ENCODE measurements at places on chromosomes 11 and 22.

GRCh38 chr22:38021206-38021605 is 36.0 kb upstream of the PICK1 start:
- no peak for DNase-seq

DNA sequence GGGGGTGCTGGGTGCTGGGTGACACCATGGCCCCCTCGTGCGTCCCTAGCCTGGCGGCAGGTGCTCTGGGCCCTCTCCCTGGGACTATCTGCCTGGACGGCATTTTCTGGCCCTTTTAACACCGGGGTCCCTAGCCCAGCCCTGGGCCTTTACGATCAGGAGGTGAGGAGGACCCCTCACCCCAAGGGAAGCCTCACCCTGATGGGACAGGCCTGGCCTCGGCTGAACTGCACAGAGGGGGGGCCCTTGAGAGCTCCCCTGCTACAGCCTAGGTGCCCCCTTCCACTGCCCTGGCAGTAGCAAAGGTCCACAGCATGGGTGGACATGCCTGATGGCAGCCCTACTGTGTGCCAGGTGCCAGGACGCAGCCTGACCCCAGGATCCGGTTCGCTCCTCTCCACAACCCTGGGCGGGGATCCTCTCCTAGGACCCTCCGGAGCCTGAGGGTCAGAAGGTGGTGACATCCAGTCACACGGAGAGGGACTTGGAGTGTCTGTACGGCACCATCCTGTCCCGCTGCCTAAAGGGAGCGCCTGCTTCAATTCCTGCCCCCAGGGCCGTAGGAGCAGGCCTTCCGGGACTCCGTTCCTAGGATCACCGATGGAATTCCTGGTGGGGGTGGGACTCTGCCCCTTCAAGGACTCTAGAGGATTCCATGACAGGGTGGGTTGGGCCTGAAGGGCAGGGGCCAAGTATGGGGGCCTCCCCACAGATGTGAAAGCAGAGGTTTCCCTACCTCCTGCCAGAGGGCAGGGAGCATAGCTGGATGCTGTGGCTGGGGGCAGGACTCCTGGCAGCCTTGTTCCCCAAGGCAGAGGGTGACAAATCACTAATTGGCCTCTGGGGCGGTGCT is 33.0 kb upstream of the TH start:
- peak; percentile 3 for DNase-seq

- no peak for DNase-seq
Observed at GRCh38 chr22:38213319-38213989, 11.7 kb downstream of the MAFF start.

- DNase-seq, result no peak
Observed at GRCh38 chr22:48431014-48431413, 1396.7 kb downstream of the BRD1 start.

DNA sequence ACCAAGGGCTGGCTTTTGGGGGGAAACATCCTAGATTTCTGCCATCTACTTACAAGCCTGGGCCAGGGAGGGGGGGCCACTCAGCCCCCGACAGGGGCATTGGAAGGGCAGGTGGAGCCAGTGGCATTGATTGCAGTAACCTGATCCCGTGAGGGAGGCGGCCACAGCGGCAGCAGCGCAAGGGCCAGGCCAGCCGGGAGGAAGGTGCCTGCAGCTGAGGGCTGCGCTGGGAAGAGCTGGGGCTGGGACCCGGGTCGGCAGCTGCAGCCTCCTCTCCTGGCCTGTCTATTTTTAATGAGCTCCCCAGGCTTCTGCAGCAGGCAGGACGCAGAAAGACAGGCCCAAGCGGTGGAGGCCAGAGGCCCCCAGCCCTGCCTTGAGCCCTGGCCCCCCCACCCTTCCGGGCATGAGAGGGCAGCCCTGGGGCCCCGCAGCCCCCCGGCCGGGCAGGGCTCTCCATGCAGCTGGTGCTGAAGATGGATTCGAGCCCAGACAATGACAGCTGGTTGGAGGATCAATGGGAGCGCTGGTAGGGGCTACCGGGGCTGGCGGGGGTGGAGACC is 10.6 kb downstream of the FREY1 start:
- no peak for DNase-seq

GRCh38 chr22:41240377-41241132 is at the start of gene CHADL:
TSS of gene CHADL (minus strand) at chr22:41240931. CDS start at chr22:41240881, 50 bp downstream.
- no peak for DNase-seq

DNA sequence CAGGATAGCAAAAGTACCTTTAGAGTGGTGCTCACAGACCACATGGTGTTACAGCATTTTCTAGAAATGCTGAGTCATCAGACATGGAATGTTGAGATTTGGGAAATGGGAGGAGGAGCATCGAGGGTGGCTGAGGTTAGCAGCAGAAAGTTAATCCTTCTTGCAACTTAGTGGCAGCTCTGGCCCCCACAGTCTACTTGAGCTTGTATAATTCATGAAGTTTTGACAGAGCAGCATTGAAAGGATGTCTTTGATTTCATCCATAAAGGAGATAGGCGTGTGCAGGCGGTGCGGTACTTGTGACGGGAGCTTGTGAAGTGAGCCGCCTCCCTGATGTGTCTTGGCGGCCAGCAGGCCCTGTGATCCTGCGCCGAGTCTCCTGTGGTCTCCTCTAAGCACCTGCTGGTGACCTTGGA is 330.5 kb downstream of the TBC1D22A start:
- DNase-seq, result no peak

DNA sequence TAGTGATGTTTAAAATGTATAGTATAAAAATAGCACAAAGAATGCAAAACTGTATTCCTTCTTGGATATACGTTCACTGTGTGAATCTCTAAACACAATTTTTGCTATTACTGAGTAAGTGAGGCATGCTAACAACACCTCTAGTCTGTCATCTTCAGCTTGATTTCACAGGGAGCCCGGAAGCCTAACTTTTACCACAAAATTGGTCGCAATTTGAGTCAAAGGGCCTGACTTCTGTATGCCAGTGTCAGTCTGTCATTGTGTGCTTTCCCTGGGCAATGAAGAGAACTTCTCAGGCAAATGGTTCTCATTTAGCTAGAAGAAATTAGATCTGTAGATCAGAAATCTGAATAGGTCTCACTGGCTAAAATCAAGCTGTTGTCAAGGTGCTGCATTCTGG is 1059.5 kb downstream of the FAM181B start:
- DNase-seq, result no peak

DNA sequence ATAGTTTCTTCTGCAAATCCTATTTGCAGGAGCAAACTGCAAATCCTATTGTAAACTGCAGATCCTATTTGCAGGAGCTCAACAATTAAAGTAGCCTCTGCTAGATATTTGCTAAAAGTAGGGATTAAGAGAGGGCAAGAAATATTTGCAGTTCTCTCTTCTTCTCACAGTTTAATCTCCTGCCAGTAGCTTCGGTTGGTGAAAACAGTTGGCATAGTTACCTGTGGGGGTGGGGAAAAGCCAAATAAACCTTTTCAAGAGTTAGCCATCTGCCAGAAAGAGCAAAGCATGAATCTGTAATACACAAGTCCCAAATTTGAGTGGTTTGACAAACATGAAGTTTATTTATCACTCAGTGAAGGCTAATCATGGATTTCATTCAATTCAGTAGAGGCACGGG is 942.5 kb downstream of the JRKL start:
- DNase-seq, result no peak

DNA sequence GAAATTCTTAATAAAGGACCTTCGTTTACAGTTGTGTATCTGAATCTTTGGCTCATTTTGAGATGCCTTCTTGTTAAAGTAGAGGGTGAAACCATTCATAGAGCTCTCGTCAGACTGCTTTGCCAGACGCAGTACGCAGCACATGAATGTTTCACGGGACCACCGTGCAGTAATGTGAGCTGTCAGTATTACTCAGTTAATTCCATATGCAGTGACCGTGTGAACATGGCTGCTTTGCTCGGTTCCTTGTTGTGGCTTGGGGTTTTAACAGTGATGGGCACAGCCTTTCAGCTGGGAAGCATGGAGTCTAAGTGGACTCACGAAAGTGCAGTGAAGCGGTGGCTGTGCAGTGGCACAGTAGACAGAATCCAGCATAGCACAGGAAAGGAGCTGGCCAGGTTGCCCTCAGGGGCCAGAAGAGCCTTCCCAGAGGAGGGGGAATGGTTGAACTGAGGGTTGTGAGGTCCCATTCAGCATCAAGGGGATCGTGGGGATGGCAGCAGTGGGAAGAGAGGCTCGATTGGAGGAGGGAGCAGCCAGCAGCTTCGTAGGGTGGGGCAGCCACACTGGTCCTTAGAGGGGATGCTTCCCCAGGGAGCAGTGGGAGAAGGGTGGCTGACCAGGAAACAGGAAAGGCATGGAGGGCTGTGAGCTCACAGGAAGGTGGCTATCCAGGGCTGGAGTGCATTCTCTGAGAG is 31.4 kb downstream of the PPFIA1 start:
- DNase-seq, result no peak

- no peak for DNase-seq
Observed at GRCh38 chr11:36586543-36586942, 7.8 kb upstream of the IFTAP start.

DNA sequence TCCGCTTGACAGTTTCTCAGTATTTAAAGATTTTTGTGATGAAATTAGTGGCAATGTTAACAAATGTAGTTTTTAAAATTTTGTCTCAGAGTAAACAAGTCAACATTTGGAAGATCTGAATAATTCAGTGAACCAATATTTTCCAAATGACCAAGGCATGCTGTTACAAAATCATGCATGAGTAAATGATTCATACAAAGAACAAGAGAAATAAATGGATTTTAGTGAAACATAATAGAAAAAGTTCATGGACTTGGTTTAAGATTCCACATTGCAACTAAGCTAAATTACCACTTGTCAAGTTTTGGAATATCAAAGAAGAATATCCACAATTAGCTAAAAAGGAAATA is 125.7 kb upstream of the SNX19 start:
- DNase-seq, result no peak

DNA sequence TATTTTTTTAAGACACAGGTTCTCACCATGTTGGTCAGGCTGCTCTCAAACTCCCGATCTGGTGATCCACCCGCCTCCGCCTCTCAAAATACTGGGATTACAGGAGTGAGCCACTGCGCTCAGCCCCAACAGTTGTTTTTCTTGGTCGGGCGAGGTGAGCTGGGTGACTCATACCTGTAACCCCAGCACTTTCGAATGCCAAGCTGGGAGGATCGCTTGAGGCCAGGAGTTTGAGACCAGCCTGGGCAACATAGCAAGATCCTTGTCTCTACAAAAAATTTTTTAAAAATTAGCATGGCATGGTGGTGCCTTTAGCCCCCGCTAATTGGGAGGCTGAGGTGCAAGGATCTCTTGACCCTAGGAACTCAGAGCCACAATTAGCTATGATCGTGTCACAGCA is 7.0 kb upstream of the NF2 start:
- DNase-seq, result no peak

- DNase-seq, result no peak
Observed at GRCh38 chr11:113159988-113160807, 154.2 kb upstream of the TTC12 start.

GRCh38 chr22:45565973-45566372 is 63.3 kb downstream of the FBLN1 start:
- no peak for DNase-seq

GRCh38 chr11:15816260-15816871 is 540.0 kb downstream of the SOX6 start:
- no peak for DNase-seq

DNA sequence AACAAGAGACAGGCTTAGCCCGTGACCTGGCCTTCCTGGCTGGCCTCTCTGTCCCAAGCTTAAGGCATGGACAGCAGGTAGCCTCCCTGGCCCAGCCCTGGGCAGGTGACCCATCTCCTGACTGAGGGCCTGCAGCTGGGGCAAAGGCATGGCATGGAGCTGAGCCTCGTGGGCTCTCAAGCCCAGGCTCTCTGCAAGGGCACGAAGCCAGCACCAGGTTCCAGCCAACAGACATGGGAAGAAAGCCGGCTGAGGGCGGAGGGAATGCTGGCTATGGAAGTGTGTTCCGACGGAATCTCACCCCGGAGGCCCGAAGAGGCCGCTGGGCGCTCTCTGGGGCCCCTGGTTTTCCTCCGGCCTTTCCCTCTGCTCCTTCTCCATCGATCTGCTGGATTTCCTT is 12.9 kb downstream of the DNAL4 start:
- DNase-seq, result no peak

DNA sequence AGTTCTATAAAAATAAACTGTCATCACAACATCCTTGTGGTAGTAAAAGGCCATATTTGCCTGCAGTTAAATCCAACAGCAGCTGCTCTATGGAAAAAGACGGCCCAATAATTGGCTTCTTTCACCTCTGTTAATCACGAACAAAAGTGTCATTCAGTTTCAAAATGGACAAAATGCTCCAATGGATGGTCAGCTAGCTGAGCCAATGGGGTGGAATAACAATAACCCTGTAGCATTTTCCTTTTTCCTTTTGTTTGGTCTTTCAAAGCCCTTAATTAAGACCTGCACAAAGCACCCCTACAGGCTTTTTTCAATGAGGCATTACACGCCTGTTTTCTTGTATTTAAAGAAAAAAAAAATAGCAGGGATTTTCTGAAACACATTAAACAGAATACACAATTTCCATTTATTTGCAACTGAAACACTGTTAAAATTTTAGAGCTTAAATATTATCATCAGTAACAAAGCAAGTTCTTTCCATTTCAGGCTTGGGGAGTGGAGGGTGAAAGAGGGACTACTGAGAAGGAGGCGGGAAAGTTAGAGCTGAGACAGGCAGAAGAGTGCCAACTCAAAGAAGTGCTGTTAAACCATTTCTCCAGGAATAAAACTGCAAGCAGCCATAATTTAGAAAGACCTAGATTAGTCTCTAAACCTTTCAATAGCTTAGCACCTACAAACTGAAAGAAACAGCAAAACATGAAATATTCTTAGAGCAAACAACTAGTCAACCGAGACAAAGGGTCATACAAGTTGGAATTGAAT is 28.7 kb downstream of the LGR4 start:
- no peak for DNase-seq

DNA sequence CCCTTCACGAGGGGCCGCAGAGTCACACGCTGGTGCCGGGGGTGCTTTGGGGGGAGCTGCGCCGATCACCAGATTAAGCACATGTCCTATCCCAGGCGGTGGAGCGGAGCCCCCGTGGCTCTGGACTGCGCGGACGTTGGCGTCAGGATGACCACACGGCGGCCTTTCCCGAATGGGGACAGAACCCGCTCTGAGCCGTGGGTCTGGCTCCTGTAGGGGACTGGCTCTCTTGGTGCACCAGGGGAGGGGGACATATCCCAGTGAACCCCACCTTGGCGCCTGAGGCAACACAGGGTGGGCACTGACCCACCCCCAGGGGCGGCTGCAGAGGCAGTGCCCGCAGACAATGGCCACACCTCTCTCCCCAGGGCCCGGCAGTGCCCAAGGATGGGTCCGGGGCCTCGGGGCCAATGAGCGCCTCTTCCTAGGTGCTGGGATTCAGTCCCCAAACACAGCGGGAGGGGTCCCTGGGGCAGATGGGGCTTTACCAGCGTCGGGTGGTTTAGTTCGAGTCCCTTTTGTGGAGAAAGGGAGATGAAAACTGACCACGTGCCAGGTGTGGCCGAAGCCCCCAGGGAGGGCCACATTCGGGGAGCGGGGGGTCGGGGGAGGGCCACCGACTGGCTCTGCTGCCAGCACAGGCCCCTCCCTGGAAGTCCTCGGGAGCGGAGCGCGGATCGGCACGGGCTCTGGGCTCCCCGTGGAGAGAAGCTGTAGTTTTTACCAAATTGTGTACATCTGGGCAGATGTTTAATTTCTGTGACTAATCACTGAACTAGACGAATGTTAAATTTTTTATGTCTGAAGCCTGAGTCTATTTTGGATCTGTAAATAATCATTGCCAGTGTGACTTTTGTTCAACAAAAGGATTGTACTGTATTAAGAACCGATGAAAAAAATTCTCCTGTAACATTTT is 58.9 kb downstream of the GRAMD4 start:
- no peak for DNase-seq

Measured in T-helper 17 cell (primary cell).